ENCODE measurements at places on chromosomes 6 and 20.

GRCh38 chr6:7723554-7723953 is 2.3 kb upstream of the BMP6 start:
- DNase-seq, result no peak

DNA sequence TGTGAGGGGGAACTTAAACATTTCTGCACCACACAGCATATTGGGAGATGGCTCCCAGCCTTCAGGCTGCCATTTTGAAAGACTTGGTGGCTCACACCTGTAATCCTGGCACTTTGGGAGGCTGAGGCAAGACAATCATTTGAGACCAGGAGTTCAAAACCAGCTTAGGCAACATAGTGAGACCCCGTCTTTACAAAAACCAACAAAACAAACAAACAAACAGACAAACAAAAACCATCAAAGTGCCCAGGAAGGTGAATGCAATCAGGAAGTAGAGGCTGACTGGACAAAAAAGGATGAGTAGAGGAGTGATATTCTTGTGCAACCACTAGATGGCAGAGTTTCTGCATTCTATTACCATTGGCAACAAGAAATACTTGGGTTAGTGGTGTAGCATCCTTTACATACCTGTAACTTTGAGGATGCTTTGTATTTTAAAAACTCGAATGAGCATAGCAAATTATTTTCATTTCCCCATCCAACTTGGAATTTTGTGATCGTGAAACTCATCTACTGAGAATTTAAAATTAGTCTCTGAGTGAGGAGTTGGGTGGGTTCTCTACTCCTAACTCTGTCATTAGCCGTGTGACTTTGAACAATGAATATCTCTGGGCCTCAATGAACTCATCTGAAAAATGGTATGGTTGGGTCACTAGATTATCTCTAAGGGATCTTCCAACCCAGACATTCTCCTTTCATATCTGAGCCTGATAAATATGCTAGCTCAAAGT is 84.4 kb downstream of the CRYBG1 start:
- DNase-seq, result no peak

- DNase-seq, result no peak
Measured at GRCh38 chr20:4090756-4091489, 75.6 kb upstream of the RNF24 start.

- no peak for DNase-seq
Measured at GRCh38 chr6:101126501-101126900, 245.4 kb upstream of the ASCC3 start.

- DNase-seq, result no peak
Measured at GRCh38 chr20:23214903-23215302, 128.8 kb upstream of the CD93 start.

GRCh38 chr6:170316071-170316470 is 9.5 kb downstream of the FAM120B start:
- no peak for DNase-seq

DNA sequence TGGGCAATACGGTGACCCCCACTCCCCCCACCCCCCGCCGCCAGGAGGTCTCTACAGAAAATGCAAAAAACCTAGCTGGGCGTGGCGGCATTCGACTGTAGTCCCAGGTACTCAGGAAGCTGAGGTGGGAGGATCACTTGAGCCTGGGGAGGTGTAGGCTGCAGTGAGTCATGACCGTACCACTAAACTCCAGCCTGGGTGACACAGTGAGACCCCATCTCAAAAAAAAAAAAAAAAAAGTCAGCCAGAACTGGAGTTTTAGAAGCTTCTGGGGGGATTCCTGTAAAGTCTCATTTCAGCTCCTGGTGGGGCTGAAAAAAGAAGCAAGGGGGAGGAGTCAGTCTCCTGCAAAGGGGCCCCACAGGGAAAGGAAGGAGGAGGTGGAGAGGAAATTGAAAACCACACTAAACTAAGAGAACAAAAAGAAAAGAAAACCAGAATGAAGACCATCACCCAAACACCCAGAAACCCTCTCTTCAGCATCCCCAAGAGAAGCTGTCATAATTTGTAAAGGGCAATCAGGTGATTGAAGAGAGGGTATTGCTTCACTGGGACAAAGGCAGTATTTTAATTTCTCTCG is 50.4 kb downstream of the NOL4L start:
- peak; percentile 53 for DNase-seq

DNA sequence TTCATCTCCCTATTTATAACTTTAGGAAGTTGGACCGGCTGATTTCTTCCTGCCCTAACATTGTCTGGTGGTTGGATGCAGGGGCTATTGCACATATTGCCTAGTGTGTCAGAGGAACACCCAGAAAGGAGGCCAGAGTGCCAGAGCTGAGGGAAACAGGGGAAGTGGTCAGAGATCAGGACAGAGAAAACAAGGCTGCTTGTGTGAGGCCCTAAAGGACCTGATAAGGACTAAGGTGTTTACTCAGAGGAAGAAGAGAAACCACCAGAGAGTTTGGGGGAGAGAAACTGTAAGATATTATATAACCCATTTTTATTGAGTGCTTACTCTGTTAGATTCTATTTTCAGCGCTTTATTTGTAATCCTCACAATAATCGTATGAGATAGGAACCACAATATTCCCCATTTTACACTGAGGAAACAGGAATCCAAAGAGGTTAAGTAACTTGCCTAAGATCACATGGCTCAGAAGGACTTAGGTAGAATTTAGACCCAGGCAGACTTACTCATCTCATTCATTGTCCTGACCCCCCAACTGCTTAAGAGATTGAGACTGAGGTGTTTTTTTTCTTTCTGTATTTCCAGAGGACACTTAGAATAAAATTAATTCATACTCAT is 54.0 kb upstream of the REV3L start:
- DNase-seq, result no peak
